ENCODE measurements at places on chromosomes 3 and 15.

DNA sequence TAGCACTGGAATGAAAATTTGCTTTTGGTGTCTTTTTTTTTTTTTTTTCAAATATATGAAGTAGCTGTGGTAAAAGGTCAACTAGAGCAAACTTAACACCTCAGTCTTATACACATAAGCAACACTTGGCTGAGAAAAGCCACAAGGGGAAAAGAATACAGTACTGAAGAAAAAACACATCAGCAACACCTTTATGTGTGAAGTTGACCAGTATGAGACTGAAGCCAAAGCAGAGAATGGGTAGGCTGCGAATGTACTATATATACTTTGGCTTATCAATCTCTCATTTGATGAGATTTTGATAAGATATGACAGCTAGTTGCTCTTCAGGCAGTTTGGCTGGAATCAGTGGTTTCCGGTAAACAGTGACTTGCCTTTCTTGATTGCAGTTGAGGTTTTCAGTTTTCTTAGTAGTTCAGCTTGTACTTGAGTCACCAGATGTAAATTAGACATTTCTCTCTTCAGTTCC is 22.0 kb upstream of the ZCWPW2 start:
- no peak for DNase-seq

- DNase-seq, result no peak
Measured at GRCh38 chr15:56017920-56018319, 24.5 kb upstream of the NEDD4 start.

DNA sequence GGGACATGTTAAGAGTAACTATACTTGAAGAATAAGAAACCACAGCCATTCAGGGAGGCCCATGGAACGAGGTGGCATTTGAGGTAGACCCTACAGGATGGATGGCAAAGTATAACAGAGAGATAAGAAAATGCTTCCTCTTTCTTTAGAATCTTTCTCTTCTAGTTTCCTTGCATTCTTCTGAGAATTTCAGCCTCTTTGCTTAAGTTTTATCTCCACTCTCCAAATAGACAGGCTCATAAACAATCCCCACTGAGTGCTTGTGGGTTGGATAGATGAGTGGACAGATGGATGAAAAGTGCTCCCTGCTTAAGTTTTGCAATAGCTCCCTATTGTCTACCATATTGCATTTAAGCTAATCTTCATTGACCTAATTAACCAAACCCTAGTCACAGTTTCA is 103.7 kb downstream of the MEX3B start:
- no peak for DNase-seq

DNA sequence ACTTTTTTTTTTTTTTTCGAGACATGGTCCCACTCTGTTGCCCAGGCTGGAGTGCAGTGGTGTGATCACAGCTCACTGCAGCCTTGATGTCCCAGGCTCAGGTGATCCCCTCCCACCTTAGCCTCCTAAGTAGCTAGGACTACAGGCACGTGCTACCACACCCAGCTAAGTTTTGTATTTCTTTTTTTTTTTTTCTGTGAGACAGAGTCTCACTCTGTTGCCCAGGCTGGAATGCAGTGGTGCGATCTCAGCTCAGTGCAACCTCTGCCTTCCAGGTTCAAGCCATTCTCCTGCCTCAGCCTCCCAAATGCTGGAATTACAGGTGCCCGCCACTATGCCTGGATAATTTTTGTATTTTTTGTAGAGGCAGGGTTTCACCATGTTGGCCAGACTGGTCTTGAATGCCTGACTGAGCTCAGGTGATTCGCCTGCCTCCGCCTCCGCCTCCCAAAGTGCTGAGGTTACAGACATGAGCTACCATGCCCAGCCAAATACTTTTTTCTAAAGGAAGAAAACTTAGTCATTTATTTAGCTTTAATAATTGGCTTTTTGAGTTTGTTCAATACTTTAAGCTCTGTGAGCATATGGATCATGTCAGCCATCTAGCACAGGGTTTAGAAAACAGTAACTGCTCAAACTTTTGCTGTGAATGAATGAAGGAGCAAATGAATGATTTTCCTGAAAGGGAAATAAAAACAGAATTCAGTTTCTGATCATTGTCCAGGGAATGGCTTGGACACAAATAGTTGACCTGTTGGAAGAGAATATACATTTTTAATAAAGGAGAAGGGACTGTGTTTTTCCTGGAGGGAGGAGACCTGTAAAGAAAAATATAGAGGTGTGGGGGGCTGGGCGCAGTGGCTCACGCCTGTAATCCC is 26.0 kb downstream of the UBE2E1 start:
- DNase-seq, result no peak

GRCh38 chr3:13867732-13868131 is 12.1 kb downstream of the WNT7A start:
- no peak for DNase-seq

DNA sequence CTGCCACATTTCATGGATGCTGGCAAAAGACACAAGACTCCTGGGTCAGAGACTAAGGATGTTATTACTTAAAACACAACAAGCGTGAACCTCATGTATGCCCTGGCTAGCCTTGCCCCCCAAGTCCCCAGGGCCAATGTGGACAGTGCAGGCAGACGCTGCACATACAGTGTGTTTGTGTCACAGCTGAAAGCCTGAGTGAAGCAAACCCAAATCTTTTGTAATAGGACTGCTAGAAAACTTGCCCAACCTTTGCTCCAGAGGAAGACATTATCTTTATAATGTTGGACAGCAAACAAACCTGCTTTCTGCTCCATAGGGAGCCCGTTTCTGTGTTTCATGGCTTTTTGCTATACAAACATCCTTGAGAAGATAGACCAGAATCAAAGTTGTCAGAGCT is 282.0 kb upstream of the RORA start:
- no peak for DNase-seq

Data from neuronal stem cell (in vitro differentiated cells).